ENCODE measurements at places on chromosomes 1 and 21. TPM values are rescaled to one million over a fixed set of nuclear protein-coding genes. Genes with fewer than 3 reads are reported as not detected.
A peak's percentile ranks its signal among the peaks of the same experiment; 100 is the strongest.

- no peak for DNase-seq
Measured at GRCh38 chr1:91011726-91012125, 10.1 kb downstream of the ZNF644 start.

- no peak for DNase-seq
Measured at GRCh38 chr1:184407816-184408510, 21.1 kb downstream of the C1orf21 start.

- no peak for DNase-seq
Measured at GRCh38 chr1:168774241-168774640, 45.2 kb upstream of the DPT start.

DNA sequence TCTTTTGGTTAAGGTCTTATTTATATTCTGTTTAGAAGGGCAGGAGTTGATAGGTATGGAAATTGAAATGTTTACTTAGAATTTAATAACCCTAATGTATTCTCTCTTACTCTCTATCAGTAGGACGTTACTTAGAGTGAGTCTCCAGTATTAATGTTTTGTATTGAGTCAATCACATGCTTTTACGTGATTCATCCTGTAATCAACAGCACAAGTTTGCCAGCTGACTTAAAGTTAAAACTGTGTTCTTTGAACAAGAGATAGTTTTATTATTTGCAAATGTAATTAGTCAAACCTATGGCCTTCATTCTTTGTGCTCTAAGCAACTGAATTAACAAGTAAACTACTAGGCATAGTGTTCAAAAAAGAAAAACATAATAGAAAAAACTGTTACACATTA lies 57.3 kb downstream of the PKN2 start:
- no peak for DNase-seq

GRCh38 chr1:226977643-226978431 lies 37.7 kb downstream of the COQ8A start:
- no peak for DNase-seq

DNA sequence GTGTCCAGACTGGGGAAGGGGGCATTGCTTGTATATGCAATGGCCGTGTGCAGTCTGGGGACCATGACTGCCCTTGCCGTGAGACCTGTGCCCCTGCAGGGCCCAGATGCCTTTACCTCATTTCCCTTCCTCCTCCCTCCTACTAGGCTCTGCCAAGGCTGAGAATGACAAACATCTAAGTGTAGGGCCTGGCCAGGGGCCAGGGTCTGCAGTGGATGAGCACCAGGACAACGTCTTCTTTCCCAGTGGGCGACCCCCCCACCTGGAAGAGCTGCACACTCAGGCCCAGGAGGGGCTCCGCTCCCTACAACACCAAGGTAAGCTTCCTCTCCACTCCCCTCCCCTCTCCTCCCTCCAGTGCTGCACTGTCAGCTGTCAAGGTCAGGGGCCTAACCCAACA lies 49.5 kb downstream of the YARS1 start:
- no peak for DNase-seq

GRCh38 chr1:59761443-59761842 lies 53.3 kb upstream of the HOOK1 start:
- DNase-seq, result no peak

GRCh38 chr1:6143395-6143794 lies 36.7 kb downstream of the CHD5 start:
- DNase-seq, result no peak

DNA sequence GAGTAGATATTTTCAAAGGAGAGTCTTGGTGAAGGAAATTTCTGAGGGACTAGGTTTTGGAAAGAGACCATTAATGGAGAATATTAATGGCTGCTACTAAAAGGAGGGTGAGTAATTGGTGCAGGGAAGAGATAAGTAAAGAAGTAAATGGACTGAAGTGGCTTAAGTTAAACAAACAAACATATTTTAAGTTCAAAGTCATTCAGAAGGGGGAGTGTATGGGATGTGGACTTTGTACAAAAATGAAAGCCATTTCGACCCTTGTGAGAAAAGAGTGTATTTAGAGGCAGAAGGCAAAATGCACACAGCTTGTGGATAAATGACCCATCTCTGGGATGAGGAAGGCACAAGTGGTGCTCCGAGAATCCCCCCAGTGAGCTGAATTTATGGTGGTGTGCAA lies 171.7 kb downstream of the BACH1 start:
- DNase-seq, result no peak

DNA sequence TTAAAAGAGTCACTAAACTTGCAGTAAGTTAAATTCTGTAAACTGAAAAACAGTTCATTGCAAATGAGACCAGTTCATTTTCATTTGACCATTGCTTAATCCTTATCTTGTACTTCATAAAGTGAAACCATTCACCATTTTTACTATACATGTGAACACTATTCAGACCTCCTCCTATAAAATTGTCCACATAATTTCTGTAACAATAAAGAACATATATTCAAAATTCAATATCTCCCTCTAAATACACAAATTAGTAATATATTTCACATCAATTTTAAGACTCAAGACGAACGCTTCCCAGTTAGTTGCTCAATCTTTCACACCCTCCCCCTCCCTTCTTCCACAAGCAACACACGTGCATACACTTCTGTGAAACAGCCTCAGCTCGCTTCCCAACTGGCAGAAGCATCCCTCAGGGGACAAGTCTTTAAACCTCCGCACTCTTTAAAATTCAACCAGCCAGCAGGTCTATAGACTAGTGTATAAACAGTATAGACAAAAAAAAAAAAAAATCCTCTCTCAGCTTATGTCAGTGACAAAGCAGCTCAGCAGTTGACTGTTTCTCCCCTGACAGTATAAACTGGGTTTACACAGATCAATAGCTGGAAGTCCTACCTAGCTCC lies 99.6 kb downstream of the DENND1B start:
- DNase-seq, result peak; percentile 23

DNA sequence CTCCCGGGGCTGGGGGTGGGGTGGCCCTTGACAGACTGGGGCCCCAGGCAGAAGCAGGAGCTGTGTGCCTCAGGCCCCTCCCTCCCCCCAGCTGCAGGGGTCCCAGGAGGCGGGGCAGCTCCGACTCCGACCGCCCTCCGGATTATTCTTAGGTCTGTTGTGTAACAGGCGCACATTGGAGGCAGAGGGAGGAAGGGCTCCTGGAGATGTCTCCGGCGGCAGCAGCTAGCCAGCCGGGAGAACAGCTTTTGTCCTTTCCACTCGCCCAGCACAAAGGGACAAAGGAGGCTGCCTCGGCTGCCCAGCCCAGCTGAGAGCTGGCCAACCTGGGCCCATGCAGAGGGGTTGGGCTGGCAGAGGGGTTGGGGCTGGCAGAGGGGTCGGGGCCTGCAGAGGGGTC lies 29.7 kb upstream of the PLCH2 start:
- no peak for DNase-seq

- peak; percentile 86 for DNase-seq
Measured at GRCh38 chr21:36718951-36719501, 20.1 kb downstream of the SIM2 start.

DNA sequence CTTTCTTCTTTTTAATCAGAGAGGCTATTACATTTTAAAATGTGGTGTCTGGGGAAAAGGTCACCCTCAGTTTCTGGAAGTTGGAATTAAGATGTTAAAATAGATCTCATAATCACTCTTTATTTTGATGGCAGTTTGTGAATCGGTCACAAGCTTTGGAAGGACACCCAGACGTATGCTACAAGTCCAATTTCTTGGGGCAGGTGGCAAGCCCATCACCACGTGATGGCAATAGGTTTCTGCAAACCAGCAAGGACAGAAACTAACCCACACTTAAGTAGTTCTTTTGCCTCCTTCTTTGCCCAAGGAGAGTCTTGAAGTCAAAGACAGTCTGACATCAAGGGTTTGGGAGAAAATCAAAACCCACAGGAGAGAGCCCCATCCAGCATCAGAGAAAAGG lies 72.9 kb downstream of the C1orf87 start:
- no peak for DNase-seq

- no peak for DNase-seq
Measured at GRCh38 chr1:44988531-44989156, 2.2 kb upstream of the EIF2B3 start.

The RGS5 gene
- total RNA-seq, result 3.9 TPM

The SEC16B gene
- total RNA-seq, result 1.2 TPM

The ZNF691 gene
- total RNA-seq, result 7.6 TPM

The KANK4 gene
- 0.36 TPM for total RNA-seq

The THEM4 gene
- total RNA-seq, result 14.8 TPM

The AGO4 gene
- 11.3 TPM for total RNA-seq

The BCL2L15 gene
- not detected for total RNA-seq

The FTCD gene
- 0.20 TPM for total RNA-seq

The SEMA4A gene
- 0.20 TPM for total RNA-seq

The IKBKE gene
- 8.9 TPM for total RNA-seq

The IGSF5 gene
- not detected for total RNA-seq

The SDC3 gene
- 35.3 TPM for total RNA-seq

The FAM151A gene
- total RNA-seq, result not detected

The CASZ1 gene
- 0.20 TPM for total RNA-seq

The TDRD10 gene
- total RNA-seq, result not detected
